ENCODE measurements at places on chromosomes 5 and 9.

GRCh38 chr9:123174887-123175518 lies 93.4 kb downstream of the STRBP start:
- DNase-seq, result no peak

GRCh38 chr9:76980566-76980965 lies 38.9 kb upstream of the FOXB2 start:
- no peak for DNase-seq

- no peak for DNase-seq
Observed at GRCh38 chr9:6502399-6502798, 89.4 kb downstream of the UHRF2 start.

- no peak for DNase-seq
Observed at GRCh38 chr5:77077829-77078176, 9.3 kb downstream of the ZBED3 start.
